Right hindlimb (tissue), 1 donor: ENCODE measurements at places on chromosomes 1 and 21.

DNA sequence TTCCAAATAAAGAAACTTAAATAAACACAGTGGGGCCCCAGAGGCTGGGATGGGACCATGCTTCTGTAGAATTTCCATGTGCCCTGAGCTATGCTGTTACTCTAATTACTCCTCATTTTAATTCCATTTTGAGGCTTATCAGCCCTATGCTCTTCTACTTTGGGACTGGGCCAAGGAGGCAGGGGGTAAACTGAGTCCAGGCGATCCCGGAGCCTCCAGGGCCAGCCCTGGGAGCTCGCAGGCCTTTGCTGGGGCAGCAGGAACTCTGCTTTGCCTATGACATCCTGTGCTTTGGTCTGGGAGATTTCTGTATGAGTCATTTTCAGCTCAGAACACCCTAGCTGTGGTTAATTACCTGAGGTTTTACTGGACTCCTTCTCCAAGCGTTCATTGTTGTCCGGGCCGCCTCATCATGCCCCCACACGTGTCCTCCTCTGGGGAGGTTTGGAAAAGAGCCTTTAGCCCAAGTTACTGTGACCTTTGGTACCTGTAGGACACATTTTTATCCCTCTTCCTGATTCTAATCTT is 95.7 kb downstream of the RHOU start:
- DNase-seq = no peak

DNA sequence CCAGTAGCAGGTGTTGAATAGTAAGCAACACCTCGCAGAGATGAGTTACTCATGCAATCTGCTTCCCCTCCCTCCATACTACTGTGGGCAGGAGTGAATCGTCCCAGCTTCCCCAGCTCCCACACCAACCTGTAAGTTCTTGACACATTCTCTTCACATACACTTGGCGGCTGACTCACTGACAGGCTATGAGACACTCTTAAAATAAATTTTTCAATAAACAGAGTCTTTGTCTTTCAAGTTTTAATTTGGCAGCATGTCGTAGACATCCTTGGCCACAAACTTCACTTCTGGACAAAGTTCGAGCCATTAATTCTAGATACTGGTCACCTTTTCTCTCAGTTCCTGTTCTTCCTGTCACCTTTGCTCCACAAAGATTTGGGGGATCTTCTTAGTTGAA is 290.7 kb downstream of the TM2D1 start:
- DNase-seq = no peak

DNA sequence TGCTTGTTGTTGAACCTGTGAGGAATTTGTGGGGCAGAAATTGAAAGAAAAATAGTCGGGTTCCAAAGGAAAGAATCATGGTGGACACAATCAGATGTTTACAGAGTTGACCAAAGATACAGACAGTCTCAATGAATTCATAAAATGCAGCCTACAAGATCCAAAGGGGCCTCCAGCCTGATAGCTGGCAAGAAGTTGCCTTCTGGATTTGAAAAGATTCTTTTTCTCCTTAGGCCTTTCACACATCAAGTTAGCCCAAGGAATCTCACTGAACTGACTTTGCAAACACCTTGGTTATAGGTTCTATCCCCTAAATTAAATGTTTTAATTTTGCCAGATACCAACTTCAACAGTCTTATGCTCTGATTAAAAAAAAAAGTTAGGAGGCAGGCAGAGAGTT is 21.5 kb downstream of the SLAMF1 start:
- no peak for DNase-seq

GRCh38 chr1:225710804-225711203 is 57.9 kb upstream of the ENAH start:
- peak; percentile 37 for DNase-seq

GRCh38 chr1:41751804-41752513 is 166.8 kb downstream of the HIVEP3 start:
- no peak for DNase-seq

DNA sequence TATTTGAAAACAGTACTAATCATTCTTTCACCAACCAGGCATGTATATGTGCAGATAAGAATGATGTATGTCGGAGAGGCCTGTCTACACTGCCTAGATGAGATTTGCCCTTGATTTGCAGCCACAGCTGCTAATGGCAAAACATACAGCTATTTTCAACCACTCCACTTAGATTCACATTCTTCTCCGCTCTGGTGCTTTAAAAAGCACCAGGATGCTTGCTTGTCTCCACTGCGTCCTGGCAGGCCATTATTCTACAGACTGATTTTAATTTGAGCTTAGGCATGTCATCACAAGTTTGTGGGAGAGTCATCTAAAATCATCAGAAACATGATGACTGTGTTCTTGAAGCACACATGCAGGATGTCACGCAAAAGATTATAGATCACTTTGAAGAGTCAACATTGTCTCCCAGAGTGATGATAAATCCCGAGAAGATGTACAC is 119.0 kb upstream of the NRIP1 start:
- DNase-seq = no peak

DNA sequence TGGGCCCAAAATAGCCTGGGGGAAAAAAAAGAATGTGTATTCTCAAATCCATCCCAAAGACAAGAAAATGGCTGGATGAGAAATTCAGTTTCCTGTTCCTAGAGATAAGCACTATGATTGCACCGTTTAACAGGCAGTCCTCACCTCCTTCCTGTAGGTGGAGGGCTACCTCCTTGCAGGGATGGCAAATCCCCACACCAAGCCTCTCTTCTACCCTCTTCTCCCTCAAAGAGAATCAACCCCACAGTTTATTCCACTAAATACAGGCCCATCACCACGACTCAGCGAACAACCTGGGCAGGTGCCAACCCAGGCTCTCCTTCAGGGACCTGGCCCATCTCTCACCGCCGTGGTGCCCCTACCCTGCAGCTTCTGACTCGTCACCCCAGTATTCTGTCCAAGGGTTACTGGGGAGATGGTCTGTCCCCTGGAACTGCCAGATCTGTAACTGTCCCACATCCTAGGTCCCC is 3.4 kb upstream of the CHD5 start:
- no peak for DNase-seq

DNA sequence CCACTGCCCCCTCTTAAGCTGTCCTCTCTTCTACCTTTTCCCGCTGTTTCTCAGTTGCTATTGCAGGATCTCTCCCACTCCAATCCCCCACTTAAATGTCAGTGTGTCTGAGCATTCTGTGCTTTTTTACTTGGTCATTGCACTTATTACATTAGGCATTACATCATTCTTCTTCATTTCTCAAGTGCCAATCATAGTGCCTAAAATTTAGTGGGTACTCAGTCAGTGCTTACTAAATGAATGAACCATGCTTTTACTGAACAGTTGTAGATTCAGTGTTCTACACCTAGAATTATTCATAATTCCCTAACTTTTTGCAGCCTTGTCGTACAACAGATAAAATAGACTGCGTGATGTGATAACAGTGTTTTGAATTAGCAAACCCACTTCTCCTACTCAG is 19.4 kb downstream of the ARMH1 start:
- DNase-seq = no peak

- DNase-seq = no peak
Measured at GRCh38 chr1:204605791-204606190, 79.7 kb downstream of the LRRN2 start.

DNA sequence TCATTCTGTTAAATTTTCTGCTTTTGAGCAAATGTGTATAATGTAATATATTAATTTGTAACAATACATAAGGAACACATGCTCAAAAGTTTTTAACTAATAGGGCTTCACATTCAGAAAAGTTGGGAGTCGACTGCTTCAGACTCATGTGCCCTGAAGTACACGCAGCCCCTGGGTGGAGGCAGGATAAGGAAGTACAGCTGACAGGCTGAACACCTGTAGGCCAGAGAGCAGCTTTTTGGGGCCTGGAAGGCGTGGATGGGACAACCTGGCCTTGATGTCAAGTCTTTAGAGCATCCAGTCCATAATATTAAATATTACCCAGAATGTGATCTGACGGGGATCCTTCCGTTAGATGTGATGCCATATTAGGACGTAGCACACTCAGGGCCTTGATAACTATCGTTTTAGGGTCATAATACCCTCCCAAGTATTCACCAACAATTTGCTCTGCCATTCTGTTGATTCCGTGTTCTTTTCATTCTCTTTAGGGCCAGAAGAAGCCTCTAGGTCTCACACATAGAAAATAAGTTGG is 485.2 kb downstream of the SIPA1L2 start:
- DNase-seq = no peak

GRCh38 chr1:21329209-21329844 is 39.1 kb upstream of the ECE1 start:
- DNase-seq = no peak

DNA sequence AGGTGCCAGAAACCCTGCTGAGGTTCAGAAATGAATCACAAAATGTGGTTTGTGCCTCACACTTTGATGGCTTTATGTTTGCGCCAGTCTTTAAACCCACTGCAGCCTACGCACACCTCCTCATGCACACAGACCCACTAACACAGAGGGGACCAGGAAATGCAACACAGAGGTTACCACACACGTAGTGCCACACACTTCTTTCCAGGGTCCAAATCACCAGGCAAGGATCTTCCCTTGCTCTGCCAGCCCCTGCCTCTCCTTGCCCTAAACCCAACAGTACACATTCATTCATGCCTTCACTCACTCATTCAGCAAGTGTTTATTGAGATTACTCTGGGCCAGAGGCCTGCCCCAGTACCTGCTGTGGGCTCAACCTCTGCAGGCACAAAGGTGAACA is 17.5 kb downstream of the MAB21L3 start:
- DNase-seq = no peak

GRCh38 chr1:22210636-22211035 is 67.7 kb upstream of the WNT4 start:
- DNase-seq = no peak

- DNase-seq = no peak
Measured at GRCh38 chr21:39686646-39687468, 58.1 kb upstream of the IGSF5 start.

GRCh38 chr1:212597487-212597886 is 11.1 kb upstream of the ATF3 start:
- DNase-seq = no peak

GRCh38 chr1:238710697-238711096 is 675.7 kb upstream of the CHRM3 start:
- DNase-seq = no peak

DNA sequence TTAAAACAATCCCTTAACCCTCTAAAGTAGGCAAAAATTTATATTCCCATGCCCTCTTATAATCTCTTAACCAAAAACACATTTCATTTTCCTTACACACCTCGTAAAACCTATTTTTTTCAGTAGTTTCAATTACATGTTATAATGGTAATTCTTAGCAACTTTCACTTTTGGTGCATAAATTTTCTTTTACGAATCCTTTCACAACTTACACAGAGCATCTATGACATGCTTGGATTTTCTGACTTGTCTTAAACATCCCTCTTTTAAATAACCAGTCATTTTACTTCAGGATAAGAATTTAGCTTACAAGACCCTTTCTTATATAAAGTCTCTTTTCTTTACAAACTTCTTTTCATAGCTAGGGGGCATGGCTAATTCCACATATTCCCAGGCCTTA is 8.9 kb upstream of the MRPL55 start:
- no peak for DNase-seq

DNA sequence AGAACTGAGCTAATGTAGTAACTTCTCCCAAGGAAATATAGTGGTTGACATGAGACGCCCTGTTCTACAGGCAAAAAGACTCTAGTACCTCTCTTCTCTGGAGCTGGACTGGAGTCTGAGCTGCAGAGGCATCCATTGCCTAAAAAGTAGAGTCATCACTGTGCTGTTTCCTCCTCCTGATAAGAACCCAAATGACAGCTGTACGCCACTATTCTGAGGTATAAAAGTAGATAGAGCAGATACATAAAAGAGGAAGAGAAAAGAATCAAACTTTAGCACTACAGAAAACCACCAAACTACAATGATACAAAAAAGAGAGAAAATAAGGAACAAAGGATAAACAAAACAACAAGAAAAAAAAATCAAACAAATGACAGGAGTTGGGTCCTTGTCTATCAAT is 1568.8 kb downstream of the PLA2G4A start:
- no peak for DNase-seq

DNA sequence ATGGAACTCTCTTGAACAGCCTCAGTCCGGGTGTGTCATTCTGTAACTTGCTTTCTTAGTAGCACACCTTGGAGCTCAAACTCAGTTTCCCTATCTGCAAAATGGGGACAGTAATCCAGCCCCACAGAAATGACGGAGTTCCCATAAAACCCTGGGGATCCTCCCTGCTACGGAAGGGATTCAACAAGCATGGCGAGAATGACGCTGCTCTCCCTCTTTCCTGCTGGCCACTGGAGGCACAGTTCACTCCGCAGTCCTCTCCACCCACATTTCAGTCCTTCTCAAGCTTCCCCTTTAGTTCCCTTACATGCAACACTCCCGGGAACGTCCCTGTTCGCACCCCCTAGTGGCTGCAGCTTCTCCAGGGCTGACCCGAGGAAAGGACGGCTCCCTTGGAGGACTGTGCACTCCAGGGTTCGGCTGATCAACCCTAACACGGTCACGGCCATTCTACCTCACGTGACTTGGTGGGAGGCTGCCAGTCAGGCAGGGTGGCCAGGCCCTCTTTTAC is 20.6 kb downstream of the RUNX3 start:
- no peak for DNase-seq

DNA sequence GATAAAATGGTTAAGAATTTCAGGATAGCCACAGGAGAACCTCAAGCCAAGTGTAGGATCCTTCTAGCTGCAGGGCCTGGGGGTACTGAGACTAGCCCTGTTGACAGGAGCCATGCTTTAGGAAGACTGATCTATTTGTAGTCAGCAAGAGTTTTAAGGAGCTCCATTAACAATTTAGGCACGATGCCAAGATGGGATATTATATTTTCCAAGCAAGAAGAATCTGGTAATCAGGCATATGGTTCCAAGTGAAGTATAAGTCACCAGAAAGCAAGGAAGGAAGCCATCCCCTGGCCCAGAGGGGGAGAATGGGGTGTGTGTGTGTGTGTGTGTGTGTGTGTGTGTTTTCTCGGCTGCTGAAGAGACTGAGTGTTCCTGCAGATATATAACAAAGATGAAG is 7.0 kb downstream of the IFNAR2 start:
- DNase-seq = no peak

DNA sequence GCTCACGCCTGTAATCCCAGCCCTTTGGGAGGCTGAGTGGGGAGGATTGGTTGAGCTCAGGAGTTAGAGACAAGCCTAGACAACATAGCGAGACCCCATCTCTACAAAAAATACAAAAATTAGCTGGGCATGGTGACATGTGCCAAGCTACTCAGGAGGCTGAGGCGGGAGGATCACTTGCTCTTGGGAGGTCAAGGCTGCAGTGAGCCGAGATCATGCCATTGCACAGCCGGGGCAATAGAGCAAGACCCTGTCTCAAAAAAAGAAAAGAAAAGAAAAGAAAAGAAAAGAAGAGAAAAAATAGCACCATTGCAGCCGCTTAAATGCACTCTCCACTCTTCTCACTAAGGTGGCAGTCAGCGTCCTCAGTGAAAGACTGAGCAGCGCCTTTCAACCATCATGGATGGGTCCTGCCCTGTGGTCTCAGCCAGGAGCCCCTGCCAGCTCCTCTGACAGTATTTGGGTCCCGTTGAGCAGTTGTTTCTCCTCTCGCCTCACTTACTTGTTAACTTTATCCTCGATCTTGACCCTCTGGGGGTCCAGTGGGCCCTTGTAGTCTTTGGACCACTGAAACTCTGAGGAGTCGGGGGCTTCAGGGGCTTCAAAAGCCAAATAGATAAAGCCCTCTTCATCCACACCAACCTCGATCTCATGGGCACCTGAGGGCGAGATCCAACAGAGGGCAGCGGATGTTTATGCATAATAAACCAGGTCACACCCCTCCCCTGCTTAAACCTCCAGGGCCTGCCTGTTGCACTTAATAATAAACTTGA is 36.9 kb downstream of the MYOM3 start:
- no peak for DNase-seq

- DNase-seq = no peak
Measured at GRCh38 chr1:111399792-111400610, 27.5 kb downstream of the OVGP1 start.

GRCh38 chr1:119475866-119476439 is 31.1 kb upstream of the HSD3B1 start:
- DNase-seq = peak; percentile 43
